ENCODE measurements at places on chromosomes 7 and 10. TPM values are rescaled to one million over a fixed set of nuclear protein-coding genes. Genes with fewer than 3 reads are reported as not detected.

GRCh38 chr10:88478256-88478655 is 104.9 kb downstream of the RNLS start:
- no peak for DNase-seq

- no peak for DNase-seq
These were observed 88.7 kb downstream of the MAD1L1 start for GRCh38 chr7:2143981-2144595.

ADO gene
- total RNA-seq = 18.3 TPM

DNA sequence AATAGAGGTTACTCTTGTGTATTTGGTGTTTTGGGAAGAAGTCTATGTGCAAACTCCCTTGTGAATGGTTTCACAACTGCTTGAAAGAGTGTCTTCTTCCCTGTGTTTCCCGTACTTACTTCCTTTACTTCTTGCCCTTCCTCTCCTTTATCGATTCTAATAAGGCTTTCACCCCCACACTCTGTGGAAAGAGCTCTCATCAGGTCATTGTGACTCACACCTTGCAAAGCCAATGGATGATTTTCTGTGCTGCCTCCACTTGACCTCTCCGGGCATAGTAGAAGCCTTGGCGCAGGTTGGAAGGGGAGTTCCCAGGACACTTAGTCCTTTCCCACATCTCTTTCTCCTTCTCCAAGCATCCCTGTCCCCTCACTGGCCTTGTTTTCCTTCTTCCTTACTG is 6.2 kb upstream of the TSPAN15 start:
- no peak for DNase-seq

- DNase-seq = no peak
These were observed 76.5 kb downstream of the AUTS2 start for GRCh38 chr7:69674701-69675182.

CALN1 gene
- total RNA-seq = 0.03 TPM

OIT3 gene
- 44.8 TPM for total RNA-seq

DNA sequence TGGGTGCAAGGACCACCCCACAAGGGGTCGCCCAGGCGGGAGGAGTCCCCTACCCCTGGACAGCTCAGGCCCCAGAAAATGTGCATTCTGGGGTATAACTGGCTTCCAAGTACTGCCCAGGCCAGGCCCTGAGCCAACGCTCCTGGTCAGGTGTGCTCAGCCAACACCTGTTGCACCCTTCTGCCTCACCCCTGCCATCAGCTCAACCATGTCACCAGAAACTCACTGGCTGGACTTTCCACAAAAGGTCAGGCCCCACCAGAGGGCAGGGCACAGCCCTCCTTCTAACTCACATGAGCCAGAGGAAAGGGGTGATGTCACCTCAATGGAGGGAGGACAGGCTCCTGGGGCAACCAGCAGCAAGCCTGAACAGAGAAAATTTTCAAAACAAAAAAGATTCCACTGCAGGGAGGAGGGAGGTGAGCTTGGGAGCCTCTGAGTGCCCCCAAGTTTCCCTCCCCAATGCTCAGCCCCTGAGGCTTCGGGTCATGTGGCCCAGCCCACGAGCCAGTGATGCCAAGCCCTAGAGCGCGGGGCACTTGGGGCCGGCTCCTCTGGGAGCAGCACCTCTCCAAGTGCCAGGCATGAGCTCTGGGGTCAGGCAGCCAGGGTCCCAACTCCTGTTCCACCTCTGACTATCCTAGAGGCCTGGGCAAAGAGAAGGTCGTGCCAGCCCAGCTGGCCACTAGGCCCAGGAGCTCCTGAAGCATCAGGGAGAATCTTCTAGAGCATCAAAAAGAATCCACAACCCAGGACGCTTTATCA is 2.2 kb downstream of the OGDHL start:
- peak; percentile 68 for DNase-seq

IGF2BP3 gene
- 6.8 TPM for total RNA-seq

- DNase-seq = no peak
These were observed 136.0 kb upstream of the FAM20C start for GRCh38 chr7:56291-56913.

DNA sequence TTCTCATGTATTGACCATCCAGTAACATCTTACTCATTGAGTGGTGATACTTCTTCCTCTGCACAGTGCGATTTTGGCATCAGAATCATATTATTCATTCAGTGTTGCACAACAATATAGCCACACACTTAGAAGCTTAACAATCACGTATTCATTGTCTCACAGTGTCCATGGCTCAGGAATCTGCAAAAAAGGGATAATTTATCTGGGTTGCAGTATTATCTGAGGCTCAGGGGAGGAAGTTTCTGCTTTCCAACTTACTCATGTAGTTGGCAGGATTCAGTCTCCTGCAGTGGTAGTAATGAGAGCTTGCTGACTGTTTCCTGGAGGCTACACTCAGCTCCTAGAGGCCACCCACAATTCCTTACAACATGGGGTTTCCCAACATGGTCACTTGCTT is 803.6 kb downstream of the SORCS1 start:
- DNase-seq = no peak

DNA sequence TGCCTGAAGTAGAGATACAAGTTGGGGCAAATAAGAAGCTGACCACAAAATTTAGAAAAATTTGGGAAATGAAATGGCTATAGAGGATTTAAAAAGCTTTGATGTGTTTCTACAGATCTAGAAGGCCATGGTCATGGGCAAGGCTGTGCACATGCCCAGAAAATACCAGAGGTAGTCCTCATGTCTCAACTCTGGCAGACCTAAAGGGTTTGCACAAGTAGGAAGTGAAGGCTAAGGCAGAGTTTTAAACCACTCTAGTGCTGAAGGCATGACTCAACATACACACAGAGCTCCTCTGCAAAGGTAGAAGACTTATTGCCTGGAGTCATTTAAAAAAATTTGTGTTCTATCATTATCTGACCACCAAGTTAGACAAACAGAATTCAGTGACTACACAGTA is 364.6 kb downstream of the CCSER2 start:
- no peak for DNase-seq

FOXP2 gene
- 1.2 TPM for total RNA-seq

DNA sequence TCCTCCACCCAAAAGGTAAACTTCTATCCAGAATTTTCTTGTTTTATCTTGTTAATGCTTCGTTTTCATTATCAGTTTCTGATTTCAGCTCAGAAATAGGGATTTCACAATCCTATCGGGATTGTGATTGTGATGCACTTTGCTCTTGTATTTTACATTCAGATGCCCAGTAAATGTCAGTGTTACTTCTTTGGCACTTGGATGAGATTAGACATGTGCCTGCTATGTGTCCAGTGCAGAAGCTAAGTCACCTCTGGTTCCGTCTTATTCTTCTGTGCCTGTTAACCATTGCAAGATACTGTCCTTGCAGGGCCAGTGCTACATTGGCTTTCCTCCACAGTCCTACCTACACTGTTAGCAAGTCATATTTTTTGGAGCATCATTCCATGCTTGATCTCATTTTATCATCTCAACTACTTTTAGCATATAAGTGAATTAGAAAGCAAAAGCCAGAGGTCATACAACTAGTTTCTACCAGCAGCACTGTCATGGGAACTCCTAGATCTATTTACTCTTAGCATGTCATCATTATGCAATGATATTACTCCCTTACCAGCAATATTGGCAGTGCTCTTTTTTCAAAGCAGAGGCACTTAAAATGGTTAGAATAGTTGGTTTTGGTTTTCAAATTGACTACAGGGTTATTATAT is 26.7 kb downstream of the ZNF277 start:
- DNase-seq = no peak

DNA sequence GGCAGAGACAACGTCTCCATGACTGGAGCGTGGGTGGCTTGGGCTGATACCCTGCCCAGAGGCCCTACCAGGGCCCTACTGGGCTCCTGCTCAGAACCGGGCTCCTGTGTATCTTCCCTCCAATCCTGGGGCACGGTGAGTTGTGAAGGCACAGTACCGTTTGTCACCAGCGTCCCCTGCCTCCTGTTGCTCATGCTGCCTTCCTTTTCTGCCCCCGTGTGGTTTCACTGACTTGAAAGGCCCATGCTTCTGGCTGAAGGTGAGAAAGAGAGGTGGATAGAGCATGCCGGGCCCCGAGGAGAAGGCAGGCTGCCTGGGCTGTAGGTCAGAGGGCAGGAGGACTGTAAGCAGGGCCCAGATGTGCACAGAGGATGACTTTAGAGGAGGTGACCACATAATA is 9.1 kb upstream of the DMBT1 start:
- DNase-seq = no peak

PKD2L1 gene
- 3.0 TPM for total RNA-seq

VENTX gene
- 2.9 TPM for total RNA-seq

- no peak for DNase-seq
These were observed 76.8 kb downstream of the ADK start for GRCh38 chr10:74227697-74228424.

DNA sequence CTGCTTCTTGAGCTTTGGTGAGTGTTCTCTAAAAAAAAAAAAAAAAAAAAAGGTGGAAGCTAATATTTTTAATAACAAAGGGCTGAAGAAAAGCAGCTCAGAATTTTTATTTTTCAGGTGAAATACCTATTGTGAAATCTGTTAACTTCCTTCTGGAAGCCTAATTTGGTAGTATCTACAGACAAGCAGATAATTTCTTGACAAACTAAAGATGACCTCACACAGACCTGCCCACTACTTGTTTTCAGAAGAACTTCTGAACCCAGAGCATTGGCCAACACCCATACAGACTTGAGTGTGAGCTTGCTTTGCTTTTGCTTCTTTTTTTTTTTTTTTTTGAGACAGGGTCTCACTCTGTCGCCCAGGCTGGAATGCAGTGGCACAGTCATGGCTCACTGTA is 31.2 kb downstream of the LRRC4 start:
- no peak for DNase-seq

GRCh38 chr10:128462844-128463243 is 336.6 kb upstream of the MKI67 start:
- DNase-seq = no peak

NRG3 gene
- not detected for total RNA-seq

PHYH gene
- 9.8 TPM for total RNA-seq

CREB5 gene
- total RNA-seq = 56.2 TPM

- no peak for DNase-seq
These were observed 54.7 kb upstream of the STEAP4 start for GRCh38 chr7:88361357-88361756.

GRCh38 chr7:55965100-55965470 is 700 bp downstream of the NIPSNAP2 start:
- no peak for DNase-seq

DNA sequence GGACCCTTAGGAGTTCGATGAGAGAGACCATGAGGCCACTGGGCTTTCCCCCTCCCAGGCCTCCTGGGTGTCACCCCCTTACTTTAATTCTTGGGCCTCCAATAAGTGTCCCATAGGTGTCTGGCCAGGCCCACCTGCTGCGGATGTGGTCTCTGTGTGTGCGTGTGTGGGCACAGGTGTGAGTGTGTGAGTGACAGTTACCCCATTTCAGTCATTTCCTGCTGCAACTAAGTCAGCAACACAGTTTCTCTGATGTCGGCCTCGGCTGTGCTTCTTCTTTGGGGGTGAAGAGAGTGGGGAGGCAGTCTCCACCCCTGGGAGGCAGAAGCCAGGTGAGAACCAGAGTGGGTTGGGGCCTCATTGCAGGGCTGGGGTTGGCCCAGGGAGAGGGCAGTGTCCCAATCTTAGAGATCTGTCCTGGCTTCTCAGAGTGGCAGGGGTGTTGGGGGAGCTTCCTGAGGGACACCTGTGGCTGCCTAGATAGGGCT is 1.5 kb downstream of the PVRIG start:
- peak; percentile 93 for DNase-seq

DNA sequence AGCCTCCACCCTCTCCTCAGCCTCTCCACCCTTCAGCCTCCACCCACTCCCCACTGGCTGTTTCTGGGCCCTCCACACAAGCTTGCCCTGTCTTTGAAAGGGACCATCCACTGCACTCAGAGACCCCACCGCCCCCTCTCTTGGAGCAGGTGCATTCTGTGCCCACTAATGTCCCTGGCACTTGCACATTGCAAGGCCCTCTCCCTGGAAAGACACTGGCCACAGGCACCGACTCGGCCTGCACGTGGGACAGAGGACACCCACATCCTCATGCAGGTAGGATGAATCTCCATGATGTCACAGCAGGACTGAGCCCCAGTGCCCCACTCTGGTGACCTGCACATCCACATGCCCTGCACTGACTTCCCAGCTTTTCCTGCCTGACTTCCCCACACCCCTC is 36.8 kb upstream of the EBF3 start:
- no peak for DNase-seq

DNA sequence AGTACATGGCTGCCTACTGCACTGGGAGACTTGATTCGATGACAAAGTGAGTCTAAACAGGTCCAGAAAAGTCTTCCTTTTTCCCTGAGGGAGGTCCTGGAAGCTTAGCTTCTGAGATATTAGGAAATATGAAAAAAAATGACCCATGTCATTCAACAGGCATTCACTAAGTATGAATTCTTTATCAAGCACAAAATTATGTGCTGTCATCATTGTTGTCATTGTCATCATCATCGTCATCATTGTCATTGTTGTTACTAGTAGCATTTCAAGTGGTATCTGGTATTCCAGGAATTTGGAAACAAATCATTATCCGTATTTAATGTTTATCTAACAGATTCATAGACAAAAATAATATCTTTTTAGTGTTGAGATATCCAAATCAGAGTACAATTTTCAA is 49.7 kb upstream of the HECTD2 start:
- DNase-seq = no peak

PIP gene
- total RNA-seq = not detected

GRCh38 chr10:76727038-76727437 is 910.6 kb downstream of the KCNMA1 start:
- no peak for DNase-seq

HOXA4 gene
- 5.9 TPM for total RNA-seq

DNA sequence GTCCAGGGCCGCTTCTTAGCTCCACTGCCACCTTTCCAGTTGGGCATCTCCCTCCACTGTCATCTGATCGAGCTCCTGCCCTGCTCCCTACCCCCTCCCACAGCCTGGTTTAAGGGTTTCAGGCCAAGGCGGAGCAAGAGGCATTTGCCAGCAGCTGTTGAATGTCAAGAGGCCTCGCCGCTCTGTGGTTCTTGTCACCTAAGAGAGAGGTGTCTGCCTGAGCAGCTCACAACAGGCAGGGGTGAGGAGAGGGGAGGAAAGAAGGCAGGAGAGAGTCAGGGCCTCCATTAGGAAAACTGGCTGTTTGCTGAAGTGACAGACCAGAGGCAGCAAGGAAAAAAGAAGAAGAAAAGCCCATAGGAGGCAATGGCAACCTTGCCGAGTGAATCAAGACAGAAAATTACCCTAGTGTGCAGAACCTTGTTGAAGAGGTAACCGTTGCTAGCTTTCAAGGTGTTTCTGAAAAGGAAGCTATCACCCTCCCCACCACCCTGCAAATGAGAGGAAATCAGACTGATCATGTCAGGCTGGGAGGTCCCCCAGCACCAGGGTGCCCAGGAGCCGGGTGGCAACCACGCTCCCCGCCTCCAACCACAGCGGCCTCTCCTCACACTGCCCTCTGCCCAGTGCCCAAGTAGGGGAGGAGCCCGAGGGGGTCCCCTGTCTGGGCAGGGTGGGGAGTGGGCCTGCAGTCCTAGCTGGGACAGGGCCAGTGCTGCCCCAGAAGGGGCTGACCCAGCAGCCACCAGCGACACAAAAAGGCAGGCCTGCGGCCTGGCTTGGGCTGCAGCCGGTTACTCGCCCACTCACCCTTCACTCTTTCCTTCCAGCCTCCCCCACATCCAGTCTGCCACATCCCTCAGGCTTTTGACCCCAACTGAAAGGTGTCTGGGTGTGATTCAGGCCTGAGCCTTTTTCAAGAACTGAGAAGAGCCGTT is 7.1 kb downstream of the GATA3 start:
- no peak for DNase-seq
